ENCODE measurements at places on chromosomes 2 and 18.

- no peak for DNase-seq
Measured at GRCh38 chr18:32877371-32877770, 104.5 kb upstream of the KLHL14 start.

GRCh38 chr2:231546014-231546715 lies 15.9 kb upstream of the NMUR1 start:
- no peak for DNase-seq

DNA sequence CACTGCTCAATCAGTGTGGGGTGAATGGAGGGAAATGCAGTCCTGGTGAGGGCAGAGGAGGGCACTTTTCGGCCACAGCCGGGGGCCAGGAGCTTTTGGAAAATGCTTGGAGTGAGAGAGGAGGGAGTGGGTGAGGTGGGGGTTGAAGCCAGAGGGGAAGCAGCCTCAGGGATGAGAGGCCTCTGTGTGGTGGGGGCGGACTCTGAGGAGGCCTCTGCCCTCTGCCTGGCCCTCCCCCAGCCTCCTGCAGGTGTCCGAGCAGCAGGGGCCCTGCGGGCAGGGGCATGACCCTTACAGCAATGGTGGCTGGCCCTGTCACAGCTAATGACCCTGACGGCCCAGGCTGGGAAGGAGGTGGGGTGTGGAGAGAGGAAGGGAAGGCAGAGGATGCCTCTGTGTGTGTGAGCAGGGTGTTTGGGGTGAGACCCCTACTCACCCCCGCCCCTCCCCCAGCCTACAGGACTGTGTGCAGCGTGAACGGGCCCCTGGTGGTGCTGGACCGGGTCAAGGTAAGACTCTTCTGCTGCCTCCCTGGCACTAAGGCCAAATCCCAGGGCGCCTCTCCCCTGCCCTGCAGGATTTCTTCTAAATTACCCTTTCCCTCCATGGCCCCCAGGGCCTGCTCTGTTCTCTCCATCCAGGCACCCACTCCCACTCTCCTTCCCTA lies 7.6 kb downstream of the ATP6V1B1 start:
- DNase-seq = no peak

- no peak for DNase-seq
Measured at GRCh38 chr2:228474466-228474865, 293.0 kb upstream of the SPHKAP start.

GRCh38 chr18:57837917-57838548 lies 34.9 kb upstream of the ATP8B1 start:
- no peak for DNase-seq

GRCh38 chr2:236755278-236755840 lies 185.7 kb downstream of the ACKR3 start:
- no peak for DNase-seq

DNA sequence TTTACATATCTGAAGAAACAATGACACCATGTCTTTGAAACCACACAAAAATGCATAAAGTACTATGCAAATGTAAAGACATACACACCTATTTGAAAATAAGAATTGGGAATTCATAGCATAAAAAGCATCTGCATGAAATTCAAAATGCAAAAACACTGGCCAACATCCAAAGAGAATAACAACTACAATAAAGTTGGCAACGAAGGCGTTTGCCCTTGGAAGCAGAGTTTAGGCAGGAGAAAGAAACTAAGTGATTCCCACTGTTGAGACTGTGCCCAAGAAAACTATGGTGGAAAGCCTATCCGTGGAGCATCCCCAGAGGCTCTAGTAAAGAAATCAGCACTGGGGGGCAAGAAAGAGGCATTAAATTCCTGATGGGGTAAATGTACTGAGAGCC lies 292.8 kb downstream of the RIT2 start:
- DNase-seq = no peak

DNA sequence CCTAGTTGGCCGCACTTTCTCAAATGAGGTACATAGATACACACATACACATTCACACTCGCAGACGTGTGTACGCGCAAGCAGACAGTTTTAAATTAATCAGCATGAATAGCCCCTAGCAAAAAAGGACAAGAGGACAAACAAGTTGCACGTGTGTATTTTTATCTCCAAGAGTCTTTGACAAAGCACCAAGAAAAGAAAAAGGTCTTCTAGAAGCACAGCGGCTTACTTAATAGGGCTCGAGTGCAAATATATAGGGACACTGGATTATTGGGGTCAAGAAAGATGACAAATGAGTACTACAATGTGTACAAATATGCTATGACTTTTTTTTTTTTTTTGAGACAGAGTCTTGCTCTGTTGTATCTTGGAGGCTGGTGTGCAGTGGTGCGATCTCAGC lies 1.7 kb upstream of the BCL2 start:
- no peak for DNase-seq

GRCh38 chr18:3069671-3070433 lies 56.9 kb upstream of the LPIN2 start:
- DNase-seq = no peak

GRCh38 chr2:157182204-157182709 lies 75.2 kb upstream of the GALNT5 start:
- DNase-seq = no peak

- no peak for DNase-seq
Measured at GRCh38 chr2:14751581-14751980, 119.1 kb downstream of the LRATD1 start.

DNA sequence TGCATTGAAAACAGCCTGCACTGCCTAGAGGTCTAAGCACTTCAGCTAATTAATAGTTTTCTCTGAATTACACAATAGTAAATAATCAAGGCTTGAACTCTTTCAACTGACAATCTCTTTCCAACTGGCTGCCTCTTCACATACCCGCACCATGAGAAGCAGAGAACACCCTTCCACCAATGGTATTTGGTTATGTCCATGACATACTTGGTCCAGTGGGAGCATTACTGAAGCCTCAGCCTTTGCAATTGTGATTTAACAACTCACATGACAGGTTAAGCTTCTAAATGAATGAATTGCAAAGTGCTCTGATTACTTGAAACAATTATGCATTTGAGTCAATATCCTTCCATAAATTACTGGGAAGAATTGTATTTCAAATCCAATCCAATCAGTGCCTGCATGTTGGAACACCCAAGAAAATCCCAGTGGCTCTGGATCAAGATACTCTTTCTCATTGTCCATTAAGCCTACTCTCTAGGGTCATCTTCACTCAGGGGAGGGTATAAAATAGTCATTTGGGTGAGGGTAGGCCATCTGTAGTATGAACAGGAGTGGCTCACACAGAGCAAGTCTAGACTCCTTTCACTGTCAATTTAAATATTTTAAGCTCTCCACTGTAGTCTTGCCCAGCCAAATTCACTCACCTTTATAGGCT lies 101.1 kb downstream of the HS1BP3 start:
- DNase-seq = no peak

- DNase-seq = no peak
Measured at GRCh38 chr2:65185012-65185411, 42.6 kb upstream of the ACTR2 start.

DNA sequence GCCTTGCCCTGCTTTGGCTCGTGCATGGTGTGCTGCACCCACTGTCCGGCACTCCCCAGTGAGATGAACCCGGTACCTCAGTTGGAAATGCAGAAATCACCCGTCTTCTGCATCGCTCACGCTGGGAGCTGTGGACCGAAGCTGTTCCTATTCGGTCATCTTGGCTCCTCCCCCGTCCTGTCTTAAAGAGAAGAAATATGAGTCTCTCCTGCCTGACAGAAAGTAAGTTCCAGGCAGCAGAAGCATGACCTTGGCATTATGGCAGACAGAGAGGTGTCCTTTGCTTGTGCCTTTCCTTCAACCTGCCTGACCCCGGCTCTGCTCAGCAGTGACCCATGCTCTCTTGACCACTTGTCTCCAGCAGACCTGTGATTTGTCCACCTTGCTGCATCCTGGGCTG lies 62.5 kb upstream of the CYP1B1 start:
- DNase-seq = no peak

DNA sequence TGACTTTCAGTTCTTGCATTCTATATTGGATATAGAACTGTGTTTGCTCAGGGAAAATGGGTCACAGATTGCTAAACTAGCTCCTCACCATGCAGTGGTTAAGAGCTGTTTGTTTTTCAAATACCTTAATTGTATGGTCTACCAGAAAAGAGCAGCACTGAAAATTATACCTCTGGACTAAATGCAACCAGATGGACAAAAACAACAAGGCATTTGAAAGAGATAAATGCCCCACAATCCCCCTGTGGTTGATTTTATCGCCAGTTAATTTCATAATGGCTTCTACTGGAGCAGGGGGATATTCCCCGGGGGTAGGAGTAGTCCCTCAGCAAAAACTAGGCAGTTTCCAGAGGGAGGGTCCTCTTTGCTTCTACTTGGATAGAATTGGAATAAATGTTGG lies 267.9 kb upstream of the TNP1 start:
- no peak for DNase-seq

All from CD4-positive, alpha-beta T cell treated with Interleukin-21 for 1 hour (primary cell).